ENCODE measurements at places on chromosomes 3 and 15. TPM values are rescaled to one million over a fixed set of nuclear protein-coding genes. Genes with fewer than 3 reads are reported as not detected.

Gene LRRC34
- 1.5 TPM for total RNA-seq

DNA sequence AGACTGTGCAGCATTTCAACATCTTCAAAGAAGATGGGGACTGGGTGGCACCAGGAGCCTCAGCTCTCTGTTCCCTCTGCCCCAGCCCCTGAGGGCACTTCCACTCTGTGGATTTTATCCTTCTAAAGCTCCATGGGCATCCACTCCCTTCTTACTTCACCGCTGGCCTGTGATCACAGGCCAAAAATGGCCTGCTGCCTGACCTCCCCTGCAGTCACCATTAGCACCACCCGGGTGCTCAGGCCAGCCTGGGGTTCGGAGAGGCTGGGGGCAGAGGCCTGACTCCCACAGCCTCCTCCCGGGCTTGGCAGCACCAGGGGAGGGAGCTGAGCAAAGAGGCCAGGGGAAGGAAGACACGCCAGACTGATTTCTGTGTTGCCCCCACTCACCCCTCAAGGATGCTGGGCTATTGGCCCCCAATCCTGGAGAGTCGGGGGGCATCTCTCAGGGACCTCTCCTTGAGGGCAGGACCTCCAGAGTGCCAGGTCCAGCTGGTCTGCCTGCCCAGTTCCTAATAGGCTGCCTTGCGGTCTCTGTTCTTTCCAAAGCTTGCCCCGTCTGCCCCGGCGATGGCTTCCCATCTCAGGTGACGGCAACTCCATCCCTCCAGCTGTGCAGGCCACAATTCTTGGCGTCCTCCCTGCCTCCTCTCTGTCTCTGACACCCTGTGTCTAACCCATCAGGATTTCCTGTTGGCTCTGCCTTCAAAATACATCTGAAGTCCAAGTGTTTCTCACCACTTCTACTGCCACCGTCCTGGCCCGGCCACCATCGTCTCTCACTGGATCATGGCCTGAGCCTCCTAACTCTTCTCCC, 67.1 kb downstream of the EXOG start:
- H3K27me3 ChIP-seq: no peaks in the 10 kb centered on the region
- DNase-seq: no peak
- H3K36me3 ChIP-seq: no peaks in the 10 kb centered on the region
- H3K4me1 ChIP-seq: no peaks in the 10 kb centered on the region

- DNase-seq: no peak
- H3K4me3 ChIP-seq: no peak overlapping the region
- no peaks in the 10 kb centered on the region for H3K36me3 ChIP-seq
- H3K27me3 ChIP-seq: peaks cover 1% of the 10 kb centered on the region
These were observed 52.9 kb downstream of the FGD5 start for GRCh38 chr3:14871456-14872200.

DNA sequence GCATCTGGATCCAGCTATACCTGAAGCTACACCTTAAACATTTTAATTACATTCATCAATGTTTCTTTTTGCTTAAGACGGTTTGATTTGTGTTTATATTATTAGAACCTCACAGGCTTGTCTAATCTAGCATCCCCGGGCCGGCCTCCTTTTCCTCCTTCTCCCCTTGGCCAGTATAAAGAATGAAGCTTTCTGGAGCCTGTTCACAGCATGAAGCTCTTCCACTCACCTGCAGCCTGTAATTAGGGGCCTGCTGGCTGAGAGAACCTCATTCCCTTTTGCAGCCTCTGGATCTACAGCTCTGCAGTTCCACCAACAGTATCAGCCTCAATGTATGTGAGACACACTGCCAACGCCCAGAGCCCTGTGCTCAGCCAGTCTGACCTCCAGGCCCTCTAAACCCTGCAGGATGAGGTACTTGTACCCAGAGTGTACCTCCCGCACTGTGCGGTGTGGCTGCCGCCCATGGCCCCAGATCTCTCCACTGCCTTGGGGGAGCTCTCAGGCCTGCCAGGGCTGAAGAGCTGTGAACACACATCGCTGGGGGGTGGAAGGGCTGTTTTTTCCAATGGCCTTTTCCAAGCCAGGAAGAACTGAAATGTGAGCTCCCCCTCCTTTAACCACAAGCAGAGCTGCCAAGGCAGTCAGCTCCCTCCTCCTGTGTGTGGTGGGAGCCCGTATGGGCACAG, 114.7 kb upstream of the ALDH1A3 start:
- H3K4me1 ChIP-seq: no peaks in the 10 kb centered on the region
- no peaks in the 10 kb centered on the region for H3K27me3 ChIP-seq
- H3K27ac ChIP-seq: no peak overlapping the region
- DNase-seq: no peak
- H3K36me3 ChIP-seq: no peaks in the 10 kb centered on the region

DNA sequence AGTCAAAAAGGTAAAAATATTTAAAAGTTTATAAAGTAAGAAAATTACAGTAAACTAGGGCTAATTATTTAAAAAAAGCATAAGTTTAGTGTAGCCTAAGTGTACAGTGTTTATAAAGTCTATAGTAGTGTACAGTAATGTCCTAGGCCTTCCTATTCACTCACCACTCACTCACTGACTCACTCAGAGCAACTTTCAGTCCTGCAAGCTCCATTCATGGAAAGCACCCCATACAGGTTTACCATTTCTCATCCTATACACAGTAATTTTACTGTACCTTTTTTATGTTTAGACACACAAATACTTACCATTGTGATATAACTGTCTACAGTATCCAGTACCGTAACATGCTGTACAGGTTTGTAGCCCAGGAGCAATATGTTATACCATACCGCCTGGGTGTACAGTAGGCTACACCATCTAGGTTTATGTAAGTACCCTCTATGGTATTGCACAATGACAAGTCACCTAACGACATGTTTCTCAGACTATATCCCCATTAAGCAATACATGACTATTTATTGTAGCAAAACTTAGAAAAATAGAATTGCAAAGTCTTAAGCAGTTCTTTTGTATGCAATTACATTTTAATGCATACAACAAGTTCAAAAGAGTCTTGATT, 19.5 kb downstream of the AVEN start:
- no peak overlapping the region for H3K27ac ChIP-seq
- no peaks in the 10 kb centered on the region for H3K4me1 ChIP-seq
- no peaks in the 10 kb centered on the region for H3K36me3 ChIP-seq
- no peak for DNase-seq

Measured in GM12878 (cell line).